ENCODE measurements at places on chromosomes 5 and 9. TPM values are rescaled to one million over a fixed set of nuclear protein-coding genes. Genes with fewer than 3 reads are reported as not detected.

Gene CAMK4
- total RNA-seq: 0.38 TPM

Gene OLFM1
- total RNA-seq: 38.2 TPM

- no peak for DNase-seq
These were observed 92.7 kb upstream of the CKMT2 start for GRCh38 chr5:81140441-81140840.

GRCh38 chr9:96599298-96599697 lies 20.3 kb downstream of the CDC14B start:
- DNase-seq: no peak

DNA sequence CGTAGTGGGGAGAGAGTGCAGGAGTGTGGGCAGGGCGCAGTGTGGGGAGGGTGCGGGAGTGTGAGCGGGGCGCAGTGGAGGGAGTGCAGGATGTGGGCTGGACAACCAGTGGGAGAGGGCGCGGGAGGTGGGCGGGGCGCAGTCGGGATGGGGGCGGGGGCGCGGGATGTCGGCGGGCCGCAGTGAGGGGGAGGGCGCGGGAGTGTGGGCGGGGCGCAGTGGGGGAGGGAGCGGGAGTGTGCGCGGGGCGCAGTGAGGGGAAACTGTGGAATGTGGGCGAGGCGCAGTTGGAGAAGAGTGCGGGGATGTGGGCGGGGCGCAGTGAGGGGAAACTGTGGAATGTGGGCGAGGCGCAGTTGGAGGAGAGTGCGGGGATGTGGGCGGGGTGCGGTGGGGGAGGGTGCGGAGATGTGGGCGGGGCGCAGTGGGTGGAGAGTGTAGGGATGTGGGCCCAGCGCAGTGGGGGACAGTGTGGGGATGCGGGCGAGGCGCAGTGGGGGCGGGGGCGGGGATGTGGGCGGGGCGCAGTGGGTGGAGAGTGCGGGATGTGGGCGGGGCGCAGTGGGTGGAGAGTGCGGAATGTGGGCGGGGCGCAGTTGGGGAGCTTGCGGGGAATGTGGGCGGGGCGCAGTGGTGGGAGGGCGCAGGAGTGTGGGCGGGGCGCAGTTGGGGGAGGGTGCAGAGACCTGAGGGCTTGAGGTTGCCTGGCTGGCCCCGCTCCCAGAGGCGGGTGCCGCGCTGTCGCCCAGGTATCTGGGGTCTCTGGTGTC lies at the start of gene NXNL2:
TSS of gene NXNL2 (plus strand) at position 723 of the 770 bp plus-strand sequence. CDS start 257 bp downstream, outside the sequence.
- peak; percentile 94 for DNase-seq

DNA sequence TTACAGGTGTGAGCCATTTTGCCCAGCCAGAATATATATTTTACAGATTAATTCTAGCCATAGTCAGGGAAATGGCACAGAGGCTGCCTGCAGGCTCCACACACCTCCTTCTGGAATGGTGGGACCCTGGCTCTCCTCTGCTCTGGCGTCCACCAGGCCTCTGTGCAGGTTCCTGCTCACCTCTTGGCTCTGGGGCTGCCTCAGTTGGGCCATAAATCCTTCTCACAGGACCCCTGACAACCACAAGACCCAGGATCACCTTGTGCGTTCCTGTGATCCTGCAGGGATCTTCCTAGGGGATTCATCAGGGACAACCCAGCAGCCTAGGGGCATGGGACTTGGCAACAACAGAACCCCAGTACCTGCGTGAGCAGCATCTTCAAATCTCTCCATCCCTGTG lies 93.0 kb upstream of the FSTL4 start:
- no peak for DNase-seq

Gene TLX3
- total RNA-seq: not detected

Gene ACO1
- total RNA-seq: 32.7 TPM

- no peak for DNase-seq
These were observed 23.8 kb downstream of the TUSC1 start for GRCh38 chr9:25654417-25654816.

DNA sequence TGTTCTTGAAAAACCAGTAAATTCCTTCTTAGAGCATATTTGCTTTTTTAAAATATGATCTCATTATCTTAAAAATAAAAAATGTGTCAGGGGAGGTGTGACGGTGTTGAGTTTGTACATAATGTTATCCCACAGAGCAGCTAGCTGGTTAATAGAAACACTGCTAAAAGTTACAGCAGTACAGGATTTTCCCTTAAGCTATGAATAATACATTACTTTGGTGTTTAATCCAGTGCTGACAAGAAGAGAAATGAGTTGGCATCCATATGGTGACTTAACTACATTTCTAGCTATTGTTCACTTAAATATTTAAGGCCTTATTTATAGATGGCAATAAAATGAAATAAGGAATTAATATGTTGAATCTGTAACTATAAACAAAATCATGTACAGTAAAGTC lies 883.1 kb downstream of the CDH18 start:
- no peak for DNase-seq

GRCh38 chr5:55104036-55104772 lies 1.8 kb downstream of the GZMA start:
- DNase-seq: no peak

DNA sequence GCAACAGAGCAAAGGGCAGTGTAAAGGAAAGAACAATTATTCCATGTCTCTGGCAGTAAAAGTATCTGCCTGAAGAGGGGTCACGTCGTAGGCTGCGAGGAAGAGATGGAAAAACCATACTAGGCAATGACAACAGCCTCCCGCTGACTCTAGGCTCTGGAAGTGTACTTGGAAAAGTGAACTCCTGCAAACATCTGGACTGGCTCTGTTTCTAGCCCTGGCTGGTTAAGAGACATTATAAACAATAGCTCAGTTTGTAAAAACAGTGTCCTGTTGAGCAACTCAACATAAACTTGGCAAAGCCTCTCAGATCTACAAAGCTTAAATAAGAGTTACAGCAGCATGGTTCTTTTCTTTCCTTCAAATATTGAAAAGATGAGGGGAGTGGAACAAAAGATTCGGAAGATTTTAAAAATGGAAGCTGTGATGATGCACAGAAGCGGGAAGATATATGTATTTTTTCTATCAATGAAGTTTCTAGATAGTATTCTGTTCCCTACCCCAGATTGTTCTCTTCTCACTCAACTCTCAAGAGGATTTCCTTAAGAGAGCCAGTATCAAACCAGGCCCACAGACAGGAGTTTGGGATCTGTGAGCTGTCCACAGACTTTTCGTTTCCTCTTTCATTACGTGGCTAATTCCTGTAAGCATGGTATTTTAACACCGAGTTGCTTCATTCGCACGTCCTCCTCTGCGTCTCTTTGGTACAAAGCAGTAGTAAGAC lies 79.4 kb downstream of the SPTLC1 start:
- no peak for DNase-seq

- DNase-seq: no peak
These were observed 344.6 kb downstream of the PDE4D start for GRCh38 chr5:59548807-59549357.

Gene PLAC8L1
- total RNA-seq: not detected

DNA sequence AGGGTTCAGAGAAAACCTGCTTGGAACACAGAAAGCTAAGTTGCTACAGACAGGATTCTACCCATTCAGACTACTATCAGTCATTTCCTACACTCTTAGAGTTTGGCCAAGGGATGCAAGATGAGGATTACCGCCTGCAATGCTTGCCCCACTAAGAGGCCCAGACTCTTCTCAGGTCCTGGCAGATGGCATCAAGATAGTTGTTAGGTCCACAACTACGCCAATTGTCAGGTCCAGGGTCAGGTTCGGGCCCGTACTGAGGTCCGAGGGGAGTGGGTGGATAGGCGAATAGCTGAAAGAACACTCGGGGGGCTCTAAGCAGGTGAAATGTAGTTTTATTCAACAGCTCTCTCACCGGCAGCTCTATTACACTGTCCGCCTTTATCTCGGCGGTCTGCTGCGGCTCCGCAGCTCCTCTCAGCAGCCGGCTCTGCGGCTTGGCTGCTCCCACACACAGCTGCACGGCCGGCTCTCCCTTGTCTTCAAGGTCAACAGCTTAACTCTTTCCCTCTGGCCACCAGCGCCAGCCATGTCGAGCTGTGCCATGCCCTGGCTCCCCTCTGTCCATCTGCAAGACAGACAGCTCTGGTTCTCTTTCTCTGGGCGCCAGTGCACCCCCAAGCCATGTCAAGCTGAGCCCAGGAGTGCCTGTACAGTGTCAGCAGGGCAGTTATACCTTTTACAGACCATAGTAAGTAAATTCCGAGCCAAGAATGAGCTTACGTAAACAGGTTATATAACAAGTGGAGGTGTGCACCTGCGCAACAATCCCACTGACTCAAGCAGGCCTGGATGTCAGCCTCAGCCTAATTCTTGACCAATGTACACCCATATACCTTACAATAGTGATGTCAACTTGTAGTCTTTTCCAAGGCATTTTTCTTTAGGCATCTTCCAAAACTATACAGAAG lies 24.0 kb downstream of the ENC1 start:
- peak; percentile 64 for DNase-seq

Gene TAS2R1
- not detected for total RNA-seq

GRCh38 chr9:88075966-88076285 lies 62.3 kb downstream of the SPATA31C2 start:
- no peak for DNase-seq

DNA sequence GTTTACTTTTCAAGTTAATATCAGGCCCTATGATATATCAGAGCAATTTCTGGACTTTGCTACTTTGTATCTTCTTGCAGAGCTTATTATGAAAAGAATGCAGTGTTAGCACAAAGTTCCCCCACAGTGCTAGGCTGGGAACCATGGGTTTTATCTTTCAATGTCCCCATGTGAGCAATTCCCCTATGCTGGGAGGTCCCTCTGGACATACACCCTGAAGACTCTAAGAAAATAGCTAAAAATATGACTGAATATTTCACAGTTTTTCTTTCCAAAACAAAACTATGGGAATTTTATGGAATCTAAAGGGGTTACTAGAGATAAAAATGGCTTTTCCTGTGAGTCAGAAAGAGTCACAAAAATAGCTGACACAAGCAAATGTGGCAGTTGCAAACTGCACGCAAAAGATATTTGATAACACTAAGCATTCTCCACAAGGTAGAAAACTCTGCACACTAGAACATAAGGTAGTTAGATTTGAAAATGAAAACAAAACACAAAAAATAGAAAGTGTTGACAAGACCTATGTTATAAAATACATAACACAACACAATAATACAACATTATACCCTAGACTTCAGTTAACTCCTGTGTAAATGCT lies 487.5 kb upstream of the GRIN3A start:
- no peak for DNase-seq

GRCh38 chr5:148372893-148373292 lies 10.9 kb upstream of the FBXO38 start:
- no peak for DNase-seq

DNA sequence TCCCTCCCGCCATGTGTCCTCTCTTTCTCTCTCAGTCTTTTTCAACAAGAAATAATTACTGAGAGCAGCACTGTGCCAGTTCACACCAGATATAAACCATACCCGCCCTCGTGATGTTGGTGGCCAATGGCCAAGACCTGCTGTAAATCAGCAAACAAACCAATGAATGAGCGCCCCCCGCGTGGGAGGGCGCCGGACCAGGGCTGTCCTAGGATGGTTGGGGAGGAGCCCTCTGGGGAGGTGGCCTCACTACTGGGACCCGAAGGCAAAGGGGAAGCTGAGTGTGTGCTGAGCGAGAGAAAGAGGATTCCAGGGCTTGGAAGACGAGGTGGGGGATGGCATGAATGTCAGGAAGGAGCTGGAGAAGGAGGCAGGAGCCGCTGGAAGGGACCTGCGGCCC lies 51.2 kb upstream of the BARHL1 start:
- no peak for DNase-seq

Gene LTC4S
- total RNA-seq: 19.7 TPM

Gene UBAC1
- 32.7 TPM for total RNA-seq

DNA sequence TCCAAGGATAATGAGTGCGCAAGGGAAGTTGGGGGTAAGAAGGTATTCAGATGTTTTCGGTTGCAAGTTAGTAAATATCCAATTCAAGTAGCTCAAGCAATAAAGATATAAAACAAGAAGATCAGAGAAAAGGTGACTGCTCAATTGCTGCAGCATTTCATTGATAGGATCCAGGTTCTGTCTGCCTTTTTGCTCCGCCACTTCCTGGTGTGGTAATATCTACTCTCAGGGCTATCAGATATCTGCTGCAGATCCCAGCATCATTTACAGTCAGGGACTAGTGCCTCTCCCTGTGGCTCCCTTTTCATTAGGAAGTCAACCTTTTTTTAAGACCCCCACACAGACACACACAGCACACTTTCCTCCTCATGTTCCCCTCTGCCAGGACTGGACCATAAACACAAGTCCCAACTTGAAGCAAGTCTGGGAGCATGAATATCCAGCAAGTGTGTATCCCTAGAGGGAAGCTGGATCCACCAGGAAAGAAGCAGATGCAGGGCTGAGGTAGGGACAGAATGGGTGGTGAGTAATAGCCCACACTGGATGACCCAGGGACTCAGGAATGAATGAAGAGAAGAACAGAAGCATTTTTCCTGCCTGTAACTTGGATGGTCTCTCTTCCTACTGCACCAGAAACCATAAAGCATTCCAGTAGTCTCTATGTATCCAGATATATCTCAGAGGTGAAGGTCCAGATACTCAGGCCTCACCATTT lies 53.7 kb downstream of the ZNF622 start:
- no peak for DNase-seq

GRCh38 chr5:3126639-3127038 lies 375.2 kb upstream of the IRX2 start:
- DNase-seq: peak; percentile 64

DNA sequence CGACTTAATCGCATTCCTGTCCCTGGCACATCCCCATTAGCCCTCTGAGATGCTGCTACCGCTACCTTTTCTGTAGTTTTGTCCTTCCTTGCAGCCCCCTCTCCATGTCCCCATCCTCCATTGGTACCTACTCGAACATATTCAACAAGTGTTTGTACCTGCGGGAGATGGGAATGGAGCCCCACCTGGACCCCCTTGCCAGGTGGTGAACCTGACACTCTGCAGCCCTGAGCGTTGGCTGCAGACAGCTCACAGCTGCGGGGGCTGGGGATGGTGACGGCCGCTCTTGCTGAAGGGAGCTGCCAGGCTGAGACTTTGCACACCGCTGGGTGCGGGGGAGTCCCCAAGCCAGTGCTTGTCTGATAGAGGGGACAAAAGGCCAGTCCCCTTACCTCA lies 96.3 kb upstream of the DAP start:
- no peak for DNase-seq

- DNase-seq: no peak
These were observed 12.8 kb upstream of the SLC2A8 start for GRCh38 chr9:127384016-127384730.

- DNase-seq: no peak
These were observed 31.3 kb upstream of the MATR3 start for GRCh38 chr5:139262059-139262741.

Gene FAM169A
- 0.43 TPM for total RNA-seq

DNA sequence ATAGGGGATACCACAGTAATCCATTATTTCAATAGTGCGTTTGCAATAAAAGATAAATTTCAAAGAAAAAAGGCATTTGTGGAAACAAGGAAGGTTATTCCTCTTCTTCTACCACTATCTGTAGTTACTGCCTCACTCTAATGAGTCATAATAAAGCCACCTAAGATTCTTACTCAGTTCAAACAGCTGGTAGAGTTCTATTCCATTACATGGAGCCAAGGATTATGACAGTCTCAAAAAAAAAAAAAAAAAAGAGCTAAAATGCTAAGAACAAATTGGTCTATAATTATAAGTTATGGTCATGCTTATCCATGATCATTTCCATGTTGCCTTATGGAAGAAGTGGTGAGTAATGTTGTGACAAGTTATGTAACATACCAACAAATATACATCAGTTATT lies 46.3 kb downstream of the DENND1A start:
- DNase-seq: no peak

- DNase-seq: no peak
These were observed 11.9 kb downstream of the FYB1 start for GRCh38 chr5:39207345-39208045.

- DNase-seq: no peak
These were observed 41.4 kb upstream of the SLCO6A1 start for GRCh38 chr5:102539996-102540728.

Data from posterior vena cava (tissue), 2 donors.